Kidney capillary endothelial cell (primary cell): ENCODE measurements at places on chromosomes 3 and 15.

DNA sequence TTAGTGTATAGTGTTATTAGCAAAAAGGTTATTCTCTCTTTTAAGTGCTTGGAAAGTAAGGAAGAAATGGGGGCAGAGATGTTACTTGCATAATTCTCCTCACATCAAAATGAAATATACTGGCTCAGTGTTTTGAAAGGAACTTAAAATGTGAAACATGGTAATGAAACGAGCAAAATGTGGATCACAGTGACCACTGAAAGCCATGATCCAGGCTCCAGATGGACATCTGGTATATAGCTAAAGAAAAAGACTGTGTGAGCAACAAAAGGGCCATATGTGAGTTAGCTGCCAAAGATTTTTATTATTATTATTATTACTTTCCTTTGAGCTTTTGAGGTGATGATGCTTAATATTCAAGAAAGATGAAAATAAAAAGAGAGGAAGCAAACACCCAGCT is 89.6 kb downstream of the GAP43 start:
- DNase-seq: no peak

DNA sequence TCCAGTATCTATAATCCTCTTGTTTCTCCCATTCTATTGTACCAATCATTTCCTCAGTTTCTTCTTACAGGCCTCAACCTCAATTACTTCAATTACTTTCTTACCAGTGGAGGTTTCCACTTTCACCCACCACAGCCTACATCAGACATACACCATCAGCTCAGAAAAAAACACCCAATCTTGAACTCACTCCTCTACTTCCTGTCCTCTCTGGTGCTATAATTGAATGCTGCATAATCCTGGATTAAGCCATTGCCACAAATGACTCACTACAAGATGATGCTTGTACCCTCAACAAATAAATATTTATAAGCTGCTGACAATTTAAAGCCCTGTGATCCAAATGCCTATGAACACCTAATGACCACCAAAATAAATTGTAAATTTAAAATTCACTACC is 18.5 kb downstream of the RYK start:
- DNase-seq: no peak

DNA sequence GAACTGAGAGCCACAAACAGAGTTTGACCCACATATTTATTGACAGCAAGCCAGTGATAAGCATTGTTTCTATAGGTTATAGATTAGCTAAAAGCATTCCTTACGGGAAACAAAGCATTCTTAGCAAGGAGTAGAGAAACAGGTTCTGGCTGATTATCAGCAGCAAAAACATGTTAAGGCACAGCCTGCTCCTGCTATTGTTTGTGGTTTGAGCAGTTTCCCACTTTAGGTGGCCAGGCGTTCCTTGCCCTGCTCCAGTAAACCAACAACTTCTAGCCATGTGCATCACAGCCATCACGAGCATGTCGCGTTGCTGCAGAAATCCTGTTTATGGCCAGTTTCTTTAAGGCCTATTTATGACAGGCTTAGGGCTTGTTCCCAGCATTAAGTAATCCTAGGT is 44.7 kb upstream of the C2CD4B start:
- no peak for DNase-seq

DNA sequence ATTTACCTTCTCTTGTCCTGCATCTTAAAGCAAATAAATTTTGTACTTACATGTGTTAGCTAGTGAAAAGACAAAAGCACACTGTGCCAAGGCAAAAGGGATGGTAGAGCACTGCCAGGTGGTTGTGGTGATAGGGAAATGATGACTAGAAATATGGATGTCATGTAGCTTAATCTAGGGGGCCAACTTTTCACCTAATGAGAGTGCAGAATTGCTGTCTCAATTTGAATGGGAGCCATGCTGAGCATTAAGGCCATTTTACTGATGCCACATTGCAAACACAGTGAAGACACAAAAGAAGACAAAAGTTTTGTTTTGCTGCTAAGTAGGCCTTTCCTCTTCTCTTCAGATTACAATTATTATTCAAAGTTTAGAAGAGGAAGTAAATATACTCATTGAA is 274.7 kb downstream of the PDCD6IP start:
- DNase-seq: no peak

- DNase-seq: no peak
Observed at GRCh38 chr3:183117056-183117455, 17.8 kb upstream of the MCCC1 start.

- DNase-seq: no peak
Observed at GRCh38 chr3:44343421-44343820, 4.9 kb downstream of the TCAIM start.

GRCh38 chr3:186930641-186931531 is 560 bp downstream of the ST6GAL1 start:
- DNase-seq: peak; percentile 68

- DNase-seq: no peak
Observed at GRCh38 chr3:182393151-182393550, 400.2 kb upstream of the ATP11B start.

GRCh38 chr3:54123776-54124196 is 1.4 kb downstream of the CACNA2D3 start:
- DNase-seq: no peak

- no peak for DNase-seq
Observed at GRCh38 chr15:41928637-41929620, 35.1 kb upstream of the SPTBN5 start.

GRCh38 chr3:132351222-132351806 is 34.1 kb downstream of the ACP3 start:
- no peak for DNase-seq

DNA sequence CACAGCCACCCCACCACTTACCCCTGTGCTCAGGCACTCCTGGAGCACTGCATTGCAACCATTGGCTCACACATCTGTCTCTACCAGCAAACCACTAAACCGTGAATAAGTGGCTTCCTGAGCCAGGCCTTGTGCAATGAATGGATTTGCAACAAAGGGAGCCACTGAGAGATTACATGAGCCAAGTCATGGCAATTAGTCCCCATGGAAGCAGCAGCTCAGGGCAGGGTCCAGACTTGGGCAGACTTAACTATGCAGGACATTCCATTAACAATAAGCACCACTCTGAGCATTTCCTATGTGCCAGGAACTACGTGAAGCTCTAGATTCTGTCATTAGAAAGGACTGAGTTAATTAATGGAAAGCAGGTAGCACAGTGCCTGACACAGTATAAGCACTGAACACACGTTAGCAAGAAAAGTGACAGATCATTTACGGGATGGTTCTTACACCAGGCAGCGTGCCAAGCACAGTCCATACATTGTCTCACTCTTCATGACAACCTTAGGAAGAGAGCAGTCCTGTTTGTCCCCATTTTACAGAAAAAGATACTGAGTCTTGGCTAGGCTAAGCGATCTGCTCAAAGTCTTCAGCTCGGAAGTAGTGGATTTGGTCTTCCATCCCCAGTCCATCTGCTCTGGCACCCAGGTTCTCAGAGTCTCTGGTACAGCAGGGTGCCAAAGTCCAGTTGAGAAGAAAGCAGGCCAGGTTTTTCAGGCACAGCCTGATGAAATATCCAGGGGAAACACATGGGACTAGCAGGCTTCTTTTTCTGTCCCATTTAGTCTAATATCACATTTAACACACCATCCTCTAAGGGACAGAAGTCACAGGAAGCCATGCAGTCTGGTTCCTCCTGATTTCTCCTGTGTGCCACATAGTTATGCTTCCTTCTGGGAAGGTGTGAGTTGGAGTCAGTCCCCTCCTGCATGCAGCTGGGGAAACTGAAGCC is 44.1 kb downstream of the LIPC start:
- DNase-seq: peak; percentile 83

DNA sequence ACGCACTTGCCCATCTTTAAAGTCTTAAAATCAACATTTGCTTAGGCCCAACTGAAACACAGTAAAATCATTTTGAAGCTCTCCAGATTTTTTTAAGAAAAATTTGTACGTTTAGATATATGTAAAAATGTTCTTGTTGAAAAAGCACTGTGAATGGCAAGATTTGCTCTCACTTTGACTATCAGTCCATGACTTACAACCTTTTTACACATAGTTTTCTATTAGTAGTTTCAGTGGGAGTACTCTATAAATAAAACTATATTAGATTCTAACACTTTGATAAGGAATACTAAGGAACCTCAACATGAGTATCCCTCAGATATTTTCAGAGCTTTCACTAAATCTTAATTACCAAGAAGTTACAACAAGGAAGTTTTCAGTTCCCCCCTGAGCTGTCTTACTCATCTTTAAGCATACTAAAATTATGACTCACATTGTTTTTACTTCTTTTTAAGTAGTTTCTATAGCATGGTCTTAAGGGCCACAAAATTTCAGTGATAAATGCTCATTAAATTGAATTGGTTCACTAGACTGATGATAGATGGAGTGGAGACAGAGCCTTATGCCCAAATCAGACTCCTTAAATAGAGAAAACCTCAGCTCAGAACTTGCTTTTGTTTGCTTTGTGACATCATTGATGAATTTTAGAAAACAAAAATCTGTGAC is 31.6 kb upstream of the RAP2B start:
- DNase-seq: peak; percentile 80

- no peak for DNase-seq
Observed at GRCh38 chr3:17949101-17949500, 206.7 kb upstream of the TBC1D5 start.

- DNase-seq: no peak
Observed at GRCh38 chr15:92391640-92392039, 2.0 kb upstream of the ST8SIA2 start.

GRCh38 chr15:46956456-46956855 is 760.8 kb upstream of the SEMA6D start:
- DNase-seq: no peak

DNA sequence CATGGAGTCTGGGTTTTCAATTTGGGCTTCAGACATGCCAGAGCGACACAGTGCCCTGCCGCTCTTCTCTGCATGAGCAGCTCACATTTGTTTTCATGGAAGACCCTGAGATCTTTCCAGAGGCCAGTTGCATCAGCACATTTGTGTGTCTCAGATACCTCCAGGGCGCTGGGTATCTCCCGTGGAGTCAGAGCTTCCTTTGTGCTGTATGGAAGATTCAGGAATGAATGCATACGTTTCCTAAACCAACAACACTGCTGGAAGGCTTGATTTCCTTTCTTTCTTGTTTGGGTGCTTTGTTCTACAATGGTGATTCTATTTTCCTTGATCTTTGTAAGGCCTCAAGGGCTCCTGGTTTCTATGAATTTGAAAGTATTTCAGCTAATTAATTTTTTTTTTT is 106.5 kb downstream of the CACNA2D3 start:
- DNase-seq: no peak

- no peak for DNase-seq
Observed at GRCh38 chr3:14565868-14566588, 25.9 kb upstream of the GRIP2 start.

- DNase-seq: peak; percentile 26
Observed at GRCh38 chr15:74616366-74616939, 817 bp downstream of the CLK3 start.

- DNase-seq: no peak
Observed at GRCh38 chr15:94547711-94548110, 316.4 kb downstream of the MCTP2 start.

GRCh38 chr3:107578091-107578490 is 55.3 kb downstream of the BBX start:
- DNase-seq: no peak

- DNase-seq: no peak
Observed at GRCh38 chr15:72411544-72411943, 13.4 kb downstream of the TMEM202 start.

- peak; percentile 67 for DNase-seq
Observed at GRCh38 chr3:184133840-184134745, 1.1 kb upstream of the EIF2B5 start.
